ENCODE measurements at places on chromosomes 12 and 14.

- DNase-seq: no peak
Observed at GRCh38 chr14:83101846-83102245, 1568.2 kb upstream of the SEL1L start.

- no peak for DNase-seq
Observed at GRCh38 chr14:76937181-76938091, 91.1 kb downstream of the IRF2BPL start.

DNA sequence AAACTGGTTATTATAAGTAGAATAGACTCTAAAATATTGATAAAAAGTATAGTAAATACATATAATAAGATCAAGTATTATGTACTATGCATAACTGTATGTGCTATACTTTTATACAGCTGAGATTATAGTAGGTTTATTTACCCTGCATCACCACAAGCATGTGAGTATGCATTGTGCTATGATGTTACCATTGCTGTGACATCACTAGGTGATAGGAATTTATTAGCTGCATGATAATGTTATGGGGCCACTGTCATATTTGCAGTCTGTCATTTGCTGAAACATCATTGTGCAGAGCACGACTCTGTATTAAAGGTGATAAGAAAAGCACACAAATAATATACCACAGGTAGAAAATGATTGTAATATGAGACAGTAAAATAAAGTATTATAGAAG, 385.6 kb downstream of the ZFP36L1 start:
- DNase-seq: no peak

DNA sequence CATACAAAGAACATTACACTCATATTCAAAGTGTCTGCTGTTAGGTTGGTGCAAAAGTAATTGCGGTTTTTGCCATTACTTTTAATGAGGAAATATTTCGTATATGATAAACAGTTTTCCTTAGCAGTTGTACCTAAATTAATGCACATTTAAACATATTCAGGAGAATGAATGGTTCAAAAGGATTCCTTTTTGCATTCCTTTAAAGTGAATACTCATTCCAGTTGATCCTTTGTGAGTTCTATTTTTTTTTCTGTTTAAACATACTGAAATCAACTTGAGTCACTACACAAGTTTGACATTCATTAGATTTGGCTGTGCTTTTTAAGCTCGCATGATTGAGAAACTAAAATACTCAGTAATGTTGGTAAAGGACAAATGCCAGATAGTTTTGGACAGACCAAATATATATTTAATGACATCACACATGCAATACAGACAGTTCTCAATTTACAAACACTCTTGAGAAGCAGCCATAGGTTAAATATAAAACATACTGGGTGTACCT, 13.8 kb upstream of the SLC38A2 start:
- DNase-seq: no peak

- no peak for DNase-seq
Observed at GRCh38 chr12:105492591-105493545, 162.4 kb downstream of the C12orf75 start.

- DNase-seq: no peak
Observed at GRCh38 chr14:94322648-94323570, at the start of gene SERPINA6. TSS of gene SERPINA6 (minus strand) at chr14:94323336. CDS start at chr14:94314648, 8,688 bp downstream.

DNA sequence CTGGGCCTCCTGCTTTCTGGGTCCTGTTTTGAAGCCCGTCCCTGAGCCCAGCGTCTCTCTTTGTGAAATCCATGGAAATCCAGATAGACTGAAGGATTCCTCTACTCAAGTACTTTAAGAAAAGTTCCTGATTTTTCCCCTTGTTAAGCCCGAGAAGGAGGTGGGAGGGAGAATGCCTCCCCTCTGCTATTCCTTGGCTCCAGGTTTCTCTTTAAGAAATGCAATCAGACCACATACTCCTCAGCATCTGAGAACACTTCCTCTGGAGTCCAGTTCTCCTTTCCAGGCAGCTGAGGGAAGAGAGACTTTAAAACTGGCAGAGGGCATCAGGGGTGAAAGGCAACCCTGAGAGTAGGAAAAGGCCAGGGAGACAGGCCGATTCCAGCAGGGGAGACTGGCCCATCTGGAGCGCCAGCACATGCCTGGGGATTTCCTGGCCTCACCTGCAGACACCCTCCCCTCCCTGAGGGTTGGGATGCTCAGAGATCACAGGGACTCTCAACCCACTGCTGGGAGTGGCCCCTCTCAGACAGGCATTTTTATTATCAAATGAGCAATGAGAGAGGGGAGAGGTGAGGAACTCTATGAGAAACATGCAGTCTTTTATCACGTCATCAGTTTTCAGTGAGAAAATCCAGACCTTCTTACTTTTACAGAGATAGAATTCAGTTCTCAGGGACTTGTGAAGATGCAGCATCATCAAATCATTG, 2.0 kb upstream of the EMP1 start:
- DNase-seq: no peak

DNA sequence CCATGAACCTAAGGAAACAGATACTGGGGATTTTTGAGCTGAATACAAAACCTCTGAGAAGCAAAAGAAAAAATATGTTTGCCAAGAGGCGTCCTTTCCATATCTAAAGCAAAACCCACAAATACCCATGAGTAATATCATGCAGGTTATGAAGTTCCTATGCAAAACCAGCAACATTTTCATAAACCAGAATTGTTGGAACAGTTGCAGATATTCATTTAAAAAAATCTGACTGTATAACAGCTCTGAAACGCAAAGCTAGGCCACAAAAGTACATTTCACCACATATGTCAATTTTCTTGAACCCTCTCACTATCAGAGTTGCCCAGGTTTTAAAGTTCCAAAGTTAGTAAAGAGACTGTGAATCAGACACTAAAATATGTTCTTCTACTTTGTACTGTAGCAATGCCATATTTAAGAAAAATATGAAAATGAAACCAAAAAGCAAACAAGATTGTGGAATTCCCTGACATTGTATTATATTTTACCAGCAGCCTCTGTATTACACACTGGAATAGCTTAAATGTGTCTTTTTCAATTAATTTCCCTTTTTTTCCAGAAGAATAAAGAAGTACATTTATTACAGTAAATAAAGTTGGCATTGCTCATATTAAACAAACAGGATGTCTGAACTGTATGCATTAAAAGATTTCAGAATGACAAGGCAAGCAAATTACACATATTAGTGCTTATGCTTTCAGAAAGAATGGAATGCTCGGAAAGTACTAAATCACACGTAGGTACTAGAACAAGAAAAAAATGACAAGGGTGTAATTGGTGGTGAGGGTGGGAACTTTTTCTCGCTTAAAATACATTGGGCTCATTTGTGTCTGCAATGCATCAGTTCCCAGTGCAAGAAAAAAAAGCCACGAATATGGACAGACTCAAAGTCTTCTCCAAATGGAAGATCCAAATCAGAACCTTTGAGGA, 33.6 kb upstream of the HIF1A start:
- DNase-seq: no peak

GRCh38 chr14:41605550-41606281, 960 bp upstream of the LRFN5 start:
- no peak for DNase-seq

GRCh38 chr12:91171476-91171875, 11.1 kb downstream of the DCN start:
- DNase-seq: no peak

GRCh38 chr12:20350495-20350894, 17.8 kb upstream of the PDE3A start:
- DNase-seq: no peak

GRCh38 chr12:2198005-2198501, 145.3 kb downstream of the CACNA1C start:
- DNase-seq: no peak

GRCh38 chr12:104218935-104219334, 3.4 kb downstream of the TXNRD1 start:
- DNase-seq: no peak

DNA sequence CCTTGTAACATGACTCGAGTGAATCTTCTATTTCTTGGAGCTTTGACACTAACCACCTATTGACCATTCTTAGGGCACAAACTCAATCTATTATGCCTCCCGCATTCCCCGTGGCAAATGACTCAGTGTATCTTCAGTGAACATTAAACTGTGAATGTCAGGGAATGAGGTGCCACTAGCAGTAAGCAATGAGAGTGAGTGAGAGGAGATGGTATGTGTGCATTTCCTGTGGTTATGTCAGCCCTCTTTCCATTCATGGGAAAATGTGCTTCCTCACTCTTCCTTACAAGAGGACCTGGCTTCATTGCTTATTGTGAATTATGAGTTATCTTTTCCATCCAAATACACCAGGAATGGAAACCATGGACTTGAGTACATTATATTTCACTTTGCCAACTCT, 229.2 kb downstream of the EMP1 start:
- no peak for DNase-seq

DNA sequence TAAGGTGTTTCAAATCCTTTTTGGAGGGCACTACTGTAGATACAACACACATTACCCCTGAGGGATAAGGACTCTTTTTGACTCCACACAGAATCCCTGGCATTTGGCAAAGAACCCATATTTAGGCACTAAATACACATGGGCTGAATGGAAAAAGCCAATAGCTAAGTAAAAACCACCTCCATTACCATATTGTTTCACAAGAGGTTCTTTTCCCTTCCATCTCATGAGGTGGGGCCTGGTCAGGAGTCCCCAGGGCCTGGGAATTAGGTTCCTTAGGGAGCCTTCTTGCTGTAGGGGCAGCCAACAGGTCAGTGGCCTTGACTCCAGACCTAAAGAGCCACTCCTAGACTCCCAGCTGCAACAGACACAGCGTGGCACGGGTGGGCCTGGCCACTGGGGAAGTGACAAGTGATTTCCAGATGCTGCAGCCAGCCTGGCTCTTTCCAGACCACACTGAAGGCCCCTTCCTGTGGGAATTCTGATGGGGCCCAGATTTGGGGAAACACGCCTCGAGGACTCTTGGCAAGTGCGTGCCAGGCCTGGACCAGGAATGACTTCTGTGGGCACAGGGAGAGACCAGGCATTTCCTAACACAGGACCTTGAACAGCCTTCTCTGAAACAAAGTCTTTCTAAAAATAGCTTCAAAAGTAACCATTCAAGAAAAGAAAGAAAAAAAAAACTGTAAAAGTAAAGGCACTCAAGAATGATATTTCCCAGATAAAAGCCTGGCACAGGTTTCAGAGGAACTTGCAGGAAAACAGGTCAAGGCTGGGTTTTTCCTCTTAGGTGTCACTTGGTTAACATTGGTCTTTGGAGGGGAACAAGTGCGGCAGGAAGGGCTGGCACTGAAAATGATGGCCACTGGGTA, 18.1 kb downstream of the SSH1 start:
- DNase-seq: no peak

DNA sequence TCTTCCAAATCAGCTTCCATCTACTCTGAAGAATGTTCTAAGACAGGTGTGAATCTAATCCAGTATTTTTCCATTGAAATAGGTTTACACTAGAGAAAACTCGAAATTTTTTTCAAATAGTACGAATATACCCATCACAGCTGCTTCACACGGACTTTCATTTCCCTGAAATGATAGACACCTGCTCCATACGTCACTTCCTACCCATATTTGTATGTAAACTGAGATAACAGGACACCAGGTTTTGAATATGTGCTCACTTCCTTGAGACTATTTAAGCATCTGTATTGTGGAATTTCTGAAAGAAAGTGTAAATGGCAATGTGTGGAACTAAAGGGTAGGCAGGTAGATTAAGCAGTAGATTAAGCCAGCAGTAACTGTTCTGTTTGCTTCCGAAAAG, 13.4 kb upstream of the ITPR2 start:
- DNase-seq: no peak

DNA sequence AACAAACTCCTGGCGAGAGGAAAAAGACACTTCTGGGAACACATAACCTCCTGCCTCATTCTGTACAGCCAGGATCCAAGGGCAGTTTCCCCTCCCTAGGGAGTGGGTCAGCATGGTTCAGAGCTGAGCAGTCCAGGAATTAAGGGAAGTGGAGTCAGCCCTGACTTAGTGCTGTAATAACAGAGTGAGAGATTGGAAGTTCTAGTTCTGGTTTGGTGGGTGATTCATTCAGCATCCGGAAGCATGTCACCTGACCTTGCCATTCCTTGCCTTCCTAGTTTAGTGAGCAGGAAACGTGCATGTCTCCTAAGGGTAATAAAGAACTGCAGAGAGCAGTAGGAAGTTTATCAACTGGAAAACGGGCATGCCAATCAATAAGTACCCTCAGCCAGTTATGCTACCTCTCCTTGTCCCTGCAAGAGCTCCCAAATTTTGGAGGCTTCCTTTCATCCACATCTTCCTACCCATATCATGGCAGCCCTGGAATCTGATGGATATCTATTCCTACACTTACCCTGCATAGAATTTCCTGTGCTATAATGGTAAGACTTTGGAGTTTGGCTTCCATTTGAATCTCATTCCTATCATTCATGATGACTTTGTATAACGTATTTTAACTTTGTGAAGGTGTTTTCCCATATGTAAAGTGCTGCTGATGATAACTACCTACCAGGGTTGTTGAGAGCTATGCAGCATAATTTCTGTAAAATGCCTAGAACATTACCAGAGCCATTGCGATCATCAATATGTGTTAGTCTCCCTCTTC, 28.5 kb upstream of the MAGOHB start:
- no peak for DNase-seq

DNA sequence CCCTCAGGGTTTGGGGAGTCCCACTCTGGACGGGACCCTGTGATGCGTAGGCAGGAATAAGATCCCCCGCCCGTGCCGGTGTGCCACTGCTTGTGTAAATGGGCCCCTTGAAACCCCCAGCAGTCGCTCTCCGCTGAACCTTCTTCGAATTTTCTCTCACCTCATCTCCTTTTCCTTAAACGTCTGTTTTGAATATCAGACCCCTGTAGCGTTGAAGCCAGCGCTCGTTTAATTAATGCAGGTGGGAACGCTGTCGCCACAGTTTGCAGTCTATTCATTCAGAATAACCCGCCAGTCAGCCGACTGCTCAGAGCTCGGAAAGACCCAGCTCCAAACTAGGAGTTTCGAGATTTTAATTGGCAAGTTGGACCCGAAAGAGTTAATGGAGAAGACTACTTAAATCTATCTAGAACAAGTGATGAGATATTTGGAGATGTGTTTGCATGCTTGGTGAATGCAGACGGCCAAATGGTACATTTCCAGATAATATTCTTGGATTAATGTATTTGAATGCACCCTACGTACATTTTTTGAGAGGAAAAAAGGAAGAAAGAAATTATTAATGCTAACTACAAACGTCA, 739 bp upstream of the PPP2R5E start:
- DNase-seq: no peak

- no peak for DNase-seq
Observed at GRCh38 chr14:52254086-52254485, 13.4 kb upstream of the PTGDR start.

DNA sequence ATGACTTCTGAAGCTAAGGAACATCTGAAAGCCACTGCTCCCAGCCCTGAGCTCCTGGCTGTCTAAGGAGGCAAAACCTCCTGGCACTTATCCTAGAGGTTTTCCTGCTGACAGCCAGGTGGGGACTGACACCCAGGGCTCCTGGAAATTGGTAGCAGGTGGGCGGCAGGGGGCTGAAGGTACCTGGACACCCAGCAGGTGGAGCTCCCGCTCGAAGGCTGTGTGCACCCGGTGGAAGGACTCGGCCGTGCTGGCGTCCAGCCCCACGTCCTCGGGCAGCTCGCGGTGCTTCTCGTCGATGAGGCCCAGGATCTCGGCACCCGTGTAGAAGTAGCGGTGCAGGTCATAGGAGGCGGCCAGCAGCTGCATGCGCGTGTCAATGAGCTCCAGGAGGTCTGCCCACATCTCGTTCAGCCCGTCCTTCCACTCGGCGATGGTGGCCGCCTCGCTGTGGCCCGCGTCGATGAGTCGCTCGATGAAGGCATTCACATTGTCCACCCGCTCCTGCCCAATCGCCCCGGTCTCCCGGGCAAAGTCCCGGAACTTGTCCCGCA, 68.2 kb downstream of the PLEKHG3 start:
- no peak for DNase-seq

- no peak for DNase-seq
Observed at GRCh38 chr14:87231336-87232026, 761.5 kb downstream of the GALC start.

Data from activated gamma-delta T cell treated with Interleukin-2 at 50 U/mL for 16 hours (primary cell).